ENCODE measurements at places on chromosomes 4 and X. TPM values are rescaled to one million over a fixed set of nuclear protein-coding genes. Genes with fewer than 3 reads are reported as not detected.

MND1 gene
- total RNA-seq, result not detected

RTL3 gene
- total RNA-seq, result not detected

DNA sequence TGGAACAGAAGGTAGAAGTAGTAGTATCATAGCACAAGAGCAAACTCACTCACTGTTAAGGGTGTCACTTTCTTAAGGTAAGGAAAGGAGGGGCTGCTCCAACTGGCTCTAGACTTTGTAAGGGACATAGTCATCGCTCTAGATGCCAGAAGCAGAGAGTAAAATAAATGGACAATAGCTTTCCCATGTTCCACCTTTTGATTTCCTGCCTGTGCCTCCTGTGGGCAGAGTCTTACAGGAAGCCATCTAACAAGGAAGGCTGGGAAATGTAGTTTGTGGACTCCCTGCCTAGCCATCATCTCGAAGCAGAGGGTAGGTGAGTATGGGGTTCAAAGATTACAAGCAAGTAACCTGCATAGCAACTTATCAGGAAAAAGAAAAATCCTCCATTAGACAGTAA is 1.7 kb upstream of the METTL14 start:
- DNase-seq, result no peak

- DNase-seq, result no peak
Measured at GRCh38 chr4:184978211-184978610, 40.1 kb upstream of the HELT start.

DNA sequence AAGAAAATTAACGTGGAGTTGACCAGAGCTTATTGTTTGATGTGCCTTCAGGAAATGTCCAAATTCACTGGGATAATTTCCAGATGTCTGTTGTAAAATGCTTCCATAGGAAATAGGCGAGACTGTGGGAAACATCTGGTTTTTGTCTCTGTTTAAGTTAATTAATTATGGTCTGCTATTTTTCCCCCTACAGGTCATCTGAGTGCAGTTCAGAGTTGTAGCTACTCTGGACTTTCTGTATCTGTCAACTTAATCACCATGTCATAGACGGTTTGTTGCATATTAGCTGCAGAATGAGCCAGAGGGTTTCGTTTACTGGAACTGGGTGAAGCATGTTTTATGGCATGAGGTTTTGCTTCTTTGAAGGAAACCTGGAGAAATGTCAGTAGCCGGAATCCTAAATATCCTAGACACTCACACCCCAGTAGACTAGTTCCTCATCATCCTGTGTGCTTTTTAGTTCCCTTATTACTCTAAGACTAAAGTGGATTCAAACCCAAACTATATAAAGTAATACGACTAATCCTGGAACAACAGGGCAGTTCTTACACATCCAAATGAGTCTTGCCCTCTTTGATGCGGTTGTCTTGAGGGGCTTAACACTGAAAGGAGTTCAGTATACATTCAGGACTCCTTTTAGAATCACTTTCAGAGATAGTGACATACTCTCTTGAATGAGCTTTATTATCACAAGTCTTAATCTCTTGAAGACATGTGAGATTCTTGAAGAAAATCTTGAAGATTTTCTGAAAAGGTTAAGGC is 62.5 kb downstream of the PPEF1 start:
- DNase-seq, result no peak

DNA sequence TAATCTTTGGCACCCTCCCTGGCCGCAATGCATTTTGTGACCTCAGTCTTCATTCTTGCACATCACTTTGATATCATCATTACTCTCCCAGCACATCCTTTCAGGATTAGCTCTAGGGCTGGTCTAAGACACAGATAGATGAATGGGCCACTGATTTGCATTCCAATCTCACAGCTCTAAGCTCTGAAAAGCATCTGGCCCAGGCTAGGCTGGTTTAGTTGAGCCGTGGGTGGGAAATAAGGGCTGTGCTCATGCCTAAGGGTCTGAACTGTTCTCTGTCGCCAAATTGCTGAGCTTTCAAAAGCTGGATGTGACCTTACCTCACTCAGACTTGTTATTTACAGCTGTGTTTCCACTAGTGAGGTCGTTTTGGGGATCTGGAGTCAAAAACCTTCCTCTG is 30.0 kb upstream of the SLC9A7 start:
- DNase-seq, result no peak

- no peak for DNase-seq
Measured at GRCh38 chr4:11189756-11190155, 238.9 kb downstream of the HS3ST1 start.
